Stimulated activated CD8-positive, alpha-beta memory T cell treated with anti-CD3 and anti-CD28 coated beads, Interleukin-2, amount 100 ng/mL, for 48 hours (primary cell): ENCODE measurements at places on chromosomes 13 and 19.
A peak's percentile ranks its signal among the peaks of the same experiment; 100 is the strongest.

- no peak for DNase-seq
Measured at GRCh38 chr19:49149652-49150105, 5.5 kb downstream of the HRC start.

- no peak for DNase-seq
Measured at GRCh38 chr13:111865046-111865445, 201.9 kb upstream of the SOX1 start.

GRCh38 chr13:36872621-36873020, 47.4 kb downstream of the SMAD9 start:
- no peak for DNase-seq

DNA sequence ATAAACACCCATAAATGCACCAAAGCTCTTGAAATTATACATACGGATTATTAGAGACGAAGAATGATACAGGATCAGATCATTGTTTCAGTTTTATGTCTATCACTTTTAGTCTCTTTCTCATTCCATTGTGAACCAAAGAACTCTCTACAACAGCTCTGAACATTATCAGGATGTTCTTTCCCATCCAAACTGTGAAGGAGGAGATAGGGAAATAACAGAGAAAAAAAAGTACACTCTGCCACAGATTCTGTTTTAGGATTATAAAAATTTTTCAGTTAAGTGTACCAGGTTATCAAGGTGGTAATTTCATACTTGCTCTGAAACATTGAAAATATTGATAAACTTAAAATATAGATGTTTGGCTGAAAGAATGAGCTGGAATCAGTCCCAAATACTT, 270.9 kb downstream of the MZT1 start:
- DNase-seq, result no peak

GRCh38 chr13:44157606-44158005, 216.0 kb upstream of the SERP2 start:
- DNase-seq, result no peak

- no peak for DNase-seq
Measured at GRCh38 chr13:72645521-72645920, 81.9 kb downstream of the MZT1 start.

DNA sequence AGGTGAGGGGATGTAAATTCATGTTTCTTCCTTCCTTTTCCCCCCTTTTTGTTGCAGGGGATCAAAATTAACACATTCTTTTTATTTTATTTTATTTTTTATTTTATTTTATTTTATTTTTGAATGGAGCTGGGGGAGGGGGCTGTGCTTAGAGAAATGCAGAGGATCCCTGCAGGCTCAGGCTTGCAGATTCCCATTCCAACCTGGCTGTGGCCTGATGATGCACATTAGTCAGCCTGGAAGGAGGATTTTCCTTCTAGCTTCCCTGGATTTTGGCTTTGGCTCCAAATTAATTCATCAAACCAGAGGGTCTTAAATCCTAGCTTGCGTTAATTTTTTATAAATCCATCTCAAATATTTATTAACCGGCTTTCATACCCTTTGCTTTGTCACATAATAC, 67.0 kb downstream of the FREM2 start:
- no peak for DNase-seq

DNA sequence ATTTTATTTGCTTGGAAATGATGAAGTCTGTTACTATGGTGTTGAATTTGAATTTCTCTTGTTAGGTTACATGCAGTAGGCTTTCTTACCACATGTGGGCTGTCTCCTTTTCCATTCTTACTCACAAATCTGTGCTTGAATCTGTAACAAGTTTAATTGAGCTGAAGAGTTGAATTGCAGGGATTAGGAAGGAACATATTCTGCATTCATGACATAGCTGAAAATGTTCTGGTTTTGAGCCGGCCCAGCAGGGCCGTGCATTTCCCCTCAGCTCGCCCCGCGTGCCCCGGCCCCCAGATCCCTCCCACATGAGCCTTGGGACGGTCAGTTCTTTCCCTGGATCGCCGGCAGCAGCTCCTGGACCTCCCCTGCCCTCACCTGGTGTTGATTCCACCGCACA, 28.1 kb downstream of the TFDP1 start:
- DNase-seq, result no peak

GRCh38 chr13:76610819-76611415, 275.3 kb downstream of the KCTD12 start:
- no peak for DNase-seq

GRCh38 chr19:6740589-6741343, 1.3 kb downstream of the TRIP10 start:
- no peak for DNase-seq

- no peak for DNase-seq
Measured at GRCh38 chr13:94162289-94162688, 317.2 kb downstream of the DCT start.

GRCh38 chr13:30679483-30680330, 55.6 kb upstream of the ALOX5AP start:
- DNase-seq, result no peak

- no peak for DNase-seq
Measured at GRCh38 chr13:95426631-95427030, 125.4 kb upstream of the ABCC4 start.

DNA sequence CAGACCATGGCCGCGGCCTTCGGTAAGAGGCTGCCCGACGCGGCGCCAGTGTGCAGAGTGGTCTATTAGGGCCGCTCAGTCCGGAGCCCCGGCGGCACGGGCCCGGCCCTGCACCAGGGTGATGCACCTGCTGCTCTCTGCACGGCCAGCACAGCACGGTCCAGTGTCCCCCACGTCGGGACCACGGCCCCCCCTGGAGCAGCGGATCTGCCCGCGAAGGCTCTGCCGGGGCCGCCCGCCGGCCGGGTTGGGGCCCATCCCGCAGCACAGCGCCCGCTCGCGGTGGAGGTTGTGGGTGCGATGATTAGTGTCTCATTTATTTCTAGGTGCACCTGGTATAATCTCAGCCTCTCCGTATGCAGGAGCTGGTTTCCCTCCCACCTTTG, 7.9 kb downstream of the PTBP1 start:
- DNase-seq, result no peak

DNA sequence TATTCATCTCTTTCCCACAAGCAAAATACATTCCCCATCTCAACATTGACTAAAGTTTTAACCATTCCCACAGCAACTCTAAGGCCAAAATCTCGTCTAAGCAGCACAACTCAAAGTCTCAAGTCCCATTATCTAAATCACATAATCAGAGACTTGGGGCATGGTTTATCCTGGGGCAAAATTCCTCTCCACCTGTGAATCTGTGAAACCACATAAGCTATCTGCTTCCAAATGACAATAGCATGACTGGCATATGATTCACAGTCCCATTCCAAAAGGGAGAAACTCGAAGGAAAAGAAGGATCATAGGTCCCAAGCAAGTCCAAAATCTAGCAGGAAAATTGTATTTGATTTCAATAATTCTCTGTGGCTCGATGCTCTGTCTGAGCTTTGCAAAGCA, 73.0 kb downstream of the ANKRD10 start:
- no peak for DNase-seq

- no peak for DNase-seq
Measured at GRCh38 chr13:113902986-113903775, 39.3 kb upstream of the GAS6 start.

GRCh38 chr13:97148894-97149293, 73.2 kb upstream of the MBNL2 start:
- no peak for DNase-seq

- DNase-seq, result peak; percentile 55
Measured at GRCh38 chr19:43780706-43781525, at the start of gene KCNN4. TSS of gene KCNN4 (minus strand) at chr19:43780973. CDS start at chr19:43780861, 112 bp downstream.

GRCh38 chr13:92849381-92849780, 377.2 kb upstream of the GPC6 start:
- no peak for DNase-seq

DNA sequence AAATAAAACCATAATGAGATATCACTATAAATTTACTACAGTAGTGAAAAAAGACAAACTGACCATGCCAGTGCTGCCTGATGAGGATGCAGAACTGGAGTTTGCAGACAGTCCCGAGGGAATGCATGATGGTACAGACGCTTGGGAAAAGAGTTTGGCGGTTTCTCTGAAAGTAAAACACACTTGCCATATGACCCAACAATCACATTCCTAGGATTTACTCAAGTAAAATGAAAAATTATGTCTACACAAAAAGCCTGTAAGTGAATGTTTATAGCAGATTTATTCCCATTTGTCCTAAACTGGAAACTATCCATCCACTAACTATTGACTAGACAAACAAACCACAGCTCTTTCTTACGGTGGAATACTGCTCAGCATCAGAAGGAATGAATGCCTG, 271.0 kb downstream of the DNAJC15 start:
- DNase-seq, result no peak
